ENCODE measurements at places on chromosomes 16 and 17. TPM values are rescaled to one million over a fixed set of nuclear protein-coding genes. Genes with fewer than 3 reads are reported as not detected.
A peak's percentile ranks its signal among the peaks of the same experiment; 100 is the strongest.

GRCh38 chr17:4020096-4020495 lies 55.9 kb upstream of the ATP2A3 start:
- DNase-seq, result no peak

GRCh38 chr17:60315650-60316049 lies 76.3 kb downstream of the USP32 start:
- peak; percentile 15 for DNase-seq

DNA sequence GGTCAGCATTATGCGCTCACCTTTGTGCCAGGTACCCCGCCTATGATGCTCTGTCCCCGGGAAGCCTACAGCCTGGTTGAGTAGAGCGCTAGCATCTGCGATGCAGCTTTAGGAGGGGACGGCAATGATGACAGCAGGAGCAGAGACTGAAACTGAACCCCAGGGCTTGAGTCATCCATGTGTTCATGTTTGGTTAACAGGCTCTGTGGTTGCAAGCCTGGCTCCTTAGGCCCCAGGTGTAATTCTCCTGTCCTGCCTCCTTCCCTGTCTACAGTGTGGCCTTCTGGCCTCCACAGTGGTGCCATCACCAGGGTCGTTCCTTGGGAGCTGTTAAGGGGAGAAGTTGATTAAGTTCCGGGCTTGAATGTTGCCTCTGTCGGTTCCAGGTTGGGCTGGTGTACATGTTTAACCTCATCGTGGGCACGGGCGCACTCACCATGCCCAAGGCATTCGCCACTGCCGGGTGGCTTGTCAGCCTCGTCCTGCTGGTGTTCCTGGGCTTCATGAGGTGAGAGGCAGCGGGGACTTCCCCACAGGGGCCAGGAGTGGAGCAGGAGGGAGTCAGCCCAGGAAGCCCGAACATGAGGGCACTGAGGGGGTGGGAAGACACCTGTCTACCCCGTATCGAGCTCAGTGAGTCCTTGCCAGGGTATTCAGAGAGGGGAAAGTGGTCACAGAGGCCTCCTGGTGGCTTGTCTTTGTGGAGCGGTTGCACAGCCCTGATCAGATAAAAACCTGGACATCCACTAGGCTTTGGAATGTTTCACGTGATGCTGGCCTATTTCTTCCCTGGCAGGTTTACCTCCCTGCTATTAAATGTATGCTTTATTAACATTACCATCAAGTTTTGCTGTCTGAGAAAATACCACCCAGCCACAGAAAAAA lies 9.2 kb upstream of the NAT9 start:
- no peak for DNase-seq

DNA sequence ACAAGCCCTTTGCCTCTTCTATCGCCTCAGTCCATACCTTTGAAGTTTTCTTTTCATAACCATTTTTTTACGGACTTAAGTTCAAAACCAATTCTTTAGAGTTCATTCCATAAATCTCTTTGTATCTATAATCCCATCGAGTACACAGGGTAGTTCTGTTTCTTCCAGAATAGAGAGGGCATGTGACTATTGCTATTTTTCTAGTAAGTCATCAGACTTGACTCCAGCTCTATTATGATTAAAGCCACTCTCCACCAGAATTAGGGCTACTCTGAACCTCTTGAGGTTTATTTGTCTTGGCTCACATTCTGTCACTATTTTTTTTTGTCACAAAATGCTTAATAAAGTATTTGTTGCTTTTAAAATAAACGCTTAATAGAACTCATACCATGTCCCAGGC lies 191.9 kb upstream of the AXIN2 start:
- DNase-seq, result no peak

- no peak for DNase-seq
Observed at GRCh38 chr17:68127914-68128313, 92.4 kb downstream of the KPNA2 start.

- no peak for DNase-seq
Observed at GRCh38 chr17:6914711-6915110, 81.1 kb upstream of the ALOX12 start.

GRCh38 chr16:68041783-68042182 lies 18.7 kb downstream of the DUS2 start:
- no peak for DNase-seq

GRCh38 chr17:45227926-45228762 lies 6.5 kb downstream of the FMNL1 start:
- no peak for DNase-seq

- peak; percentile 80 for DNase-seq
Observed at GRCh38 chr17:76868176-76868668, at the start of gene MGAT5B. MGAT5B (plus strand) TSS chr17:76868404; CDS start chr17:76869030, 626 bp downstream.

DNA sequence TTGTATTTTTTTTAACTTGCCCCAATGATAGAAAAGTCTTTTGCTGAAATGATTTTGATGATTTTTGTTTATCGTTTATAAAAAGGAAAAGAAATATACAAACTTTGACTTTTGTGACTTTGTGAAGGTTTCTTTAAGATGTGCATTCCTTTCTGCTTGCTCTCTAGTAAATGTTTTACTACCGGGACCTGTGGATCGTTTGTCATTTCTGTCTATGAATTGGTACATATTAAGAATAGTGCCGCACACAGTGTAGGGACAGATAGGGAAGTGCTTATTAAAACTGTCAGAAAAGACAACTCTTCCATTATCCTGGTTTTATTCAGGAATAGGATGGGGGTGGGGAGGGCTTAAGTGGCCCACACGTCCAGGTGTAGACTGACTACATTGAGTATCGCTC lies 8.1 kb upstream of the PSMC5 start:
- DNase-seq, result no peak

DNA sequence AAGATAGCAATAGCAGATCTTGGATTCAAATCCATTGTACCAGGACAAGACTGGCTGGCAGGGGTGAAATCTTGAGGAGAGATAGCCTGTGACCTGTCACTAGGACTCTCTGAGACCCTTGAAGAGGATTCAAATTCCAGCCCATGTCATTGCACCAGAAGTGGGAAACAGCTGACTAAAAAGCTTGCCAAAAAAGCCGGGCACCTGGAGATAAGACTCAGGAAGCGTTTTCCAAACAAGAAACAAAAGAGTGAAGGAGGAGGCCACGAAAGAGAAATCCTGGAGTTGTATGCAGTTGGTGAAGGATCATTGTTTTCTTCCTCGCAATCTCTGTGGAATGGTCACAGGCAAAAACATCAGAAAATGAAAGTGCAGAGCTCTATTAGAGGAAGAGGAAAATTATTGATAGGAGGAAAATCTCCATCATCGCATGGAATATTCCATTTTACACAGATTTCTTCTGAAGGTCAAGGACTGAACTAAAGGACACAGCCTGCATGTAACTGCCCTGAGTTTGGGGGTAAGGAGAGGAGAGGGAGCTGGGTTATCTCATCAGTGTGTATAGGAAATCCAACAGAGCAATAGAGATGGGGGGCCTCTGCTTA lies 9.0 kb upstream of the WSB1 start:
- DNase-seq, result no peak

DNA sequence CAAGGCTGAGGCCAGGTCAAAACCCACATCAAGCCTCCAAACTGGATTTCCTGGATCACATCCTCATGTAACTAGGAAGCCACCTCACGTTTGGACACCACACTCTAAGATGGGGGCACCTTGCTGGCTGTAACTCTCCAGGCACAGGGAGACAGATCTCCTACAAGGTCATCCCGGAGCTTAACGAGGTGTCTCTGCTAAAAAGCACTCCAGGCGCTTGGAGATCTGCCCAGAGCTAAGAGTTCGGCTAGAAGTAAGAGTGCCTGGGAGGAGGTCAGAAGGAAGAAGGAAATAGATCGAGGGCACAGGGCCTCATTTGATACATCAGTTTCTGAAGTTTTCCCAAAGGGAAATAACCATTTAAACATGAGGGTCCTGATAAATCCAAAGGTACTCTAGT lies 15.9 kb downstream of the PSMB3 start:
- no peak for DNase-seq

GRCh38 chr17:39305978-39306377 lies 80.2 kb upstream of the STAC2 start:
- no peak for DNase-seq

- no peak for DNase-seq
Observed at GRCh38 chr16:12235110-12235509, 258.6 kb downstream of the SNX29 start.

- no peak for DNase-seq
Observed at GRCh38 chr16:89358030-89359005, 132.0 kb downstream of the ANKRD11 start.

DNA sequence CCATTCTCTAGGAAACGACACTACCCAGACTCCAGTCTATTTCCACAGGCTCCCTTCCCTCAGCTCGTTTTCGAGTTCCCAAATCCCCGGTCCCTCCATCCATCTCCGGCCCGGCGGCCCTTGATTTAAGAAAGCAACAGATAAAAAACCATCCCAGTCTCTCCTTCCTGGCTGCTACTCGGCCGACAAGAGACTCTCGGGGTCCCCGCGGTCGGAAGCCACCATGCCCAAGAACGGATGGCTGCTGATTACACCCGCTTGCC lies 182 bp downstream of the RPL26 start:
- no peak for DNase-seq

GRCh38 chr16:8130197-8130596 lies 460.1 kb downstream of the TMEM114 start:
- no peak for DNase-seq

- DNase-seq, result no peak
Observed at GRCh38 chr17:73760439-73760758, 116.2 kb upstream of the SDK2 start.

- DNase-seq, result peak; percentile 41
Observed at GRCh38 chr16:28304214-28304613, 11.9 kb downstream of the SBK1 start.

DNA sequence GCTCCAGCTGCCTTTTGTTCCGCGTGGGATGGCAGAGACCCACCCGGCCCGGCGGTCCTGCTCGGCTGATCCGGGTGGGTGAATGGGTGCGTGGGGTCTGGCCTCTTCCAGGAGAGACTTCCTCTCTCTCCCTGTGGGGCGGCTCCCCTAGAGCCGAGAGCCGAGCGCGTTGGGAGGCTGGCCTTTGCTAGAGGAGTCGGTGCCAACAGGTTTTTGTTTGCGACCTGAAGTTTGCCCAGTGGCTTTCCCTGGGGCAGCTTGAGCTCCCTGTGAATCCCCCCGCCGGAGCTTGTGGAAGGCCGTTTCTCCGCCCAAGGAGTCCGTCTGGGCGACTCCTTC lies 970 bp downstream of the EPN2 start:
- DNase-seq, result peak; percentile 38

DNA sequence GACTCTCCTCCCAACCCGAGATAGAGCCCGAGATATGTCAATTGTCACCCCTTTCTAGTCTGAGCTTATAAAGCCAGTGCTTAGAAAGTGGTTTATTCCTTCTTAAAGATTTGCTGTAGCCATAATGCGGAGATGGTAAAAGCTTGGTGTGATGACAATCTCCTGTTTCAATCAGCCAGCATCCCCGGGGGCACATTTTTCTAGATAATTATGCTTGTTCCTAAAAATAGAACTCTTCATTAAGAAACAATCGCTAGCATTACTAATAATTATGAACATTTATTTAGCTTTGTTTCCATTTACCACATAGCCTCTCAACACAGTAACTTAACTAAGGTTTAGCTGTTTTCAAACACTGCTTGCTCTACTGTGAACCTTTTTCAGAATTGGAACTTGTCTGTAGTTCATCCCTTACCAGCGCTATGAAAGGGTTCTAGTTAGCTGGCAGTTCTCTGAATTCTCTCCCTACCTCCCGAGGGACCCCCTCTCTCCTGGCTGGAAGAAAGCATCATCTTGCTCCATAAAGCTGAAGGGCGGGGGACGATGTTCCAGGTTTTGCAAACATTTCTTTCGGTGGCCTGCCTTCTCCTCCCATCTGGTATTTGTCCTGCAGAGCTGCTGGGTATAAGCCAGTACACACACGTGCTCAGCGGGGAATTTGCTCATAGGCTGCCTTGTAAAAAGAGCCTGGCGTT lies 922 bp upstream of the MRPL58 start:
- peak; percentile 61 for DNase-seq

GRCh38 chr16:67386861-67387455 lies 6.3 kb downstream of the TPPP3 start:
- DNase-seq, result no peak

GRCh38 chr16:84088695-84089395 lies 27.9 kb downstream of the MBTPS1 start:
- DNase-seq, result peak; percentile 4

DNA sequence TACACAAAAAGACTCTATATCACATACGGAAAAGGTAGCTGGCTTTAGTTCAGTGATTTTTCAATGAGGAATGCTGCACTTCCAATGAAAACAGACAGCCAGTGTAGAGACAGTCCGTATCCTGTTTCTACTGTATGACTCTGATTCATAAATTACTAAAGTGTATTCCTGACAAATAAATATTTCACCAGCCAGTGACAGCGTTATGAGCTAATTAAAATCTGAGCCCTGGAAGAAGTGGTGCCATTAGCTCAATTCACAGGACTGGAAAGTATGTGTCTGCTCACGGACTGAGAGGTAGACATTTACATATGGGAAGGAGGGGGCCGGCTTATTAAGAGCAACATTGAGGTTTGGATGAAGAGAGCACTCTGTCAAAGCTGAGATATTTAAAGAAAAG lies 207.9 kb upstream of the RBFOX1 start:
- DNase-seq, result no peak

DNA sequence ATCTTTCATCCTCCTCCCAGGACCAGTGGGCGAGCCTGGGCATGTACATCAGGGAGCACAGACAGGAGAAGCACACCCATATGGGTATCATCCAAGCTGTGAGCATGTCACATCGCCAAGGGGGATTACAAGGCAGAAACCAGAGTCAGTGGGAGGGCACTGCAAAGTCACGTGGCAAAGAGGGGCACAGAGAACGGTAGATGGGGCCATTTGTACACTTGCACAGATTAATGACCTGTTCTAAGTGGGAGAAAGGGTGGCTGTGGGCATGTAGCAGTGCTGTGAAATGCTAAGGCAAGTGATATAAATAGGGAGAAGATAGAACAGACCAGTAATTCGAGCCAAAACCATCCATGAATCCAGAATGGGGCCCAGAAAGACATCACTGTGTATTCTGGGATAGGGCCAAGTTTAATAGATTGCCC lies 265.0 kb downstream of the CPPED1 start:
- DNase-seq, result peak; percentile 29

The MYH1 gene
- total RNA-seq, result not detected

The SEPTIN1 gene
- 0.17 TPM for total RNA-seq

The PSMD11 gene
- 102 TPM for total RNA-seq

The CPHXL gene
- total RNA-seq, result not detected

The CNEP1R1 gene
- 39.5 TPM for total RNA-seq

The SLC7A5 gene
- 22.1 TPM for total RNA-seq

The RNF227 gene
- total RNA-seq, result 7.8 TPM

The PLD6 gene
- not detected for total RNA-seq

Measured in M059J (cell line).